NCI-H187 treated with DMSO at 0.1 percent for 48 hours (cell line): ENCODE measurements at places on chromosomes 4 and X.

- DNase-seq, result no peak
Observed at GRCh38 chr4:141081921-141082395, 51.3 kb downstream of the RNF150 start.

DNA sequence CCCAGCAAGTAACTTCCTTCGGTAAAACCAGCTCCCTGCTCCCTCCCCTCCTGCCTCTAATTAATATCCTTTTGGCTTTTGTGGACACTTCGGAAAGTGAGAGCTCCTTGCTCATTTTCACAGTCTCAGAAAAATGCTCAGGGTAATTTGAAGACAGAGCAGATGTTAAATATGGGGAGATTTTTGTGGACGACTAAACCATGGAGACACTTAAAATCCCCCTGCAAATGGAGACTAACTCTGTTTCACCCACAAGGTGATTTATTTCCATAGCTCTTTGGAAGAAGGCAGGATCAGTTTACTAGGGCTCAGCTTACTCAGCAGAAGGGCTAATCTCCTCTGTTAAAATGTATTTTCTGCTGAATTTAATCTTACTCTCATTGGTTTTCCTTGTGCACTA, 12.2 kb upstream of the AMOT start:
- no peak for DNase-seq

- DNase-seq, result peak; percentile 18
Observed at GRCh38 chr4:11842620-11843263, 414.0 kb upstream of the HS3ST1 start.

DNA sequence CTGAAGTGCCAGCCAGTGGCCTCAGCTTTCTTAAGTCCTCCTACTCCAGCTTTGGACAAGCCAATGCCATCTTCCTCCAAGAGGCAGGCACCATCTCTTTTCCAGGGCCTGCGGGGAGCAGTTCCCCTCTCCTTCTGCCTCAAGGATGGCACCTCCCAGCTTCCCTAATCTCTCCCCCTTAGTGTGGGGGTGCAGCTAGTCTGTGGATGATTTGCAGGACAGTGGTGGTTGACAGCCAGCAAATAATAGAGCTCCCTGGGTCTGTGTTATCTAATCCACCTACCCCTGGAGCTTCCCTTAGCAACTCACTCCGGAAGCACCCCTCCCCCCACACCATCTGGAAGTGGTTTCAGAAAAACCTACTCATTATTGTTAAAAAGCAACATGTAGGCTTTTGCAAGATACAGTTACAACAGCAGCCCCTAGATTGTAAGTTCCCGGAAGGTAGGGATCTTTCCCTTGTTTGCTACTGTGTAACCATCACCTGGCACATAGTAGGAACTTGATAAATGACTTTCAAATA, 247.1 kb downstream of the BCOR start:
- DNase-seq, result no peak

GRCh38 chr4:119050527-119051090, 85.0 kb upstream of the MYOZ2 start:
- no peak for DNase-seq

GRCh38 chr4:89899854-89900253, 5.2 kb downstream of the MMRN1 start:
- DNase-seq, result no peak

DNA sequence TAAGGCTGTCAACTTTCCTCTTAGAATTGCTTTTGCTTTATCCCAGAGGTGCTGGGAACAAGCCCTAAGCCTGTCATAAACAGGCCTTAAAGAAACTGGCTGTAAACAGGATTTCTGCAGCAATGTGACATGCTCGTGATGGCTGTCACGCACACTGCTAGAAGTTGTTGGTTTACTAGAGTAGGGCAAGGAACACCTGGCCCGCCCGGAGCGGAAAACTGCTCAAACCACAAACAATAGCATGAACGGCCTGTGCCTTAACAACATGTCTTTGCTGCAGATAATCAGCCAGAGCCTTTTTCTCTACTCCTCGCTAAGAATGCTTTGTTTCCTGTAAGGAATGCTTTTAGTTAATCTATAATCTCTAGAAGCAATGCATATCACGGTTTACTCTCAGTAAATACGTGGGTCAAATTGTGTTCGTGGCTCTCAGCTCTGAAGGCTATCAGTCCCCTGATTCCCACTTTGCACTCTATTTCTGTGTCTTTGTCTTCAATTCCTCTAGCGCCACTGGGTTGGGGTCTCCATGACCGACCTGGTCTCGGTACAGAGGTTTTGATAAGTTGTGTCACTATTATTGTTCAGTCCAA, 318.3 kb downstream of the GLUD2 start:
- DNase-seq, result no peak
